Stimulated activated CD4-positive, alpha-beta T cell treated with anti-CD3 and anti-CD28 coated beads, Interleukin-1b, Interleukin-23, amount 100 ng/mL, for 1 hour (primary cell): ENCODE measurements at places on chromosomes 5 and 9.

GRCh38 chr9:22244139-22245011 is 202.2 kb upstream of the DMRTA1 start:
- no peak for DNase-seq

DNA sequence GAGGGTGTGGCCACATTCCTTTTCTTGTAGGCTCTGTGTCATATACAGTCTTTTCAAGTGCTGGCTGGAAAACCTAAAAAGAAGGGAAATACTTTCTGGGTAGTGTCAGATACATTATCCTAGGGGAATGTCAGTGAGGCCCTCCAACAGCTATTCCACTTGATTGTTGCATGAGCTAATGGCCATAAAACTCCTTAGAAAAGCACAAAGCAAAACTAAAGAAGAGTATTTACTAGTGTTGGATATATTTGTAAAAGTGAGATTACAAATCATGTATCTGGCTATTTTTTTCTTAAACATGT is 829 bp downstream of the ANXA1 start:
- DNase-seq = no peak

DNA sequence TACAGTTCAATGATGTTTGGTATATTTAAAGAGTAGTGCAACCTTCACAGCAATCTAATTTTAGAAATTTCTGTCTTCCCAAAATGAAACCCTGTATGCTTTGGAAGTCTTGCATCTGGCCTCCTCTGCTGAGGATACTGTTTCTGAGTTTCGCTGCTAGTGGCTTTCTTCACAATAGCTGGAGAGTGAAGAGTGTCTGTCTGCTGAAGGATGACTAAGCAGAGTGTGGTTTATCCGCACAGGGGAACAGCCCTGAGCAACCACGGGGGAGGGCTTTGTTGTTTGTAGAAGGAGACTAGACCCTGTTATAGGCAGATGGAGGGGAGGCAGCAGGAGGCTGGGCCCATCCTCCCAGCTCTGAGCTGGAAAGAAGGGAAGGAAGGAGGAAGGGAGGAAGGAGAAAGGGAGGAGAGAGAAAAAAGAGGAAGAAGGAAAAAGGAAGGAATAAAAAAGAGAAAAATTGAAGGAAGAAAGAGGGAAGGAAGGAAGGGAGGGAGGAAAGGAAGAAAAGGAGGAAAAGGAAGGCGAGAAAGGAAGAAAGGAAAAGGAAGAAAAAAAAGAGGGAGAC is 10.5 kb upstream of the IRX2 start:
- no peak for DNase-seq

- DNase-seq = no peak
Measured at GRCh38 chr9:111427186-111427585, 57.0 kb downstream of the ECPAS start.
